Activated CD4-positive, alpha-beta T cell treated with anti-CD3 and anti-CD28 coated beads, Interleukin-2, amount 10 ng/mL, durations not matched to agents 7 days and 5 days (primary cell): ENCODE measurements at places on chromosomes 7 and 10.

GRCh38 chr10:8315619-8316021, 261.1 kb downstream of the GATA3 start:
- DNase-seq, result no peak

DNA sequence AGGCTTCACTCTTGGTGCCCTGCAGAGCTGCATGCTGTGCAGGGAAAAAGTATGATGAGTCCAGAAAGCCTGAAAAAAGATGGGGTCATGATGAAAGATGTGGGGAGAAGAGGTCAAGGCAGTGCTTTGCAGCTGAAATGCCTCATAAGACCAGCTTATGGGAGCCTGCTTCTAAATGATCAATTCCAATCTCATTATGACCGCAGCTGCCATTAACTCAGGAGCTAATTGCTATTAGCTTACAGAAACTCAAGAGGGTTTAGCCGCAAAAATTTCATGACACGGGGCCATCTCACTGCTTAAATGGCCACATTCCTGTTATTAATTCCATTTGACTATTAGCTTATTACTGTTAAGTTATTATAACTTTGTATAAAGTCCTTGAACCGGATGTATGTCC, 502.9 kb upstream of the ZMIZ1 start:
- no peak for DNase-seq

- DNase-seq, result no peak
These were observed 341.7 kb downstream of the PRPF18 start for GRCh38 chr10:13928451-13928850.

DNA sequence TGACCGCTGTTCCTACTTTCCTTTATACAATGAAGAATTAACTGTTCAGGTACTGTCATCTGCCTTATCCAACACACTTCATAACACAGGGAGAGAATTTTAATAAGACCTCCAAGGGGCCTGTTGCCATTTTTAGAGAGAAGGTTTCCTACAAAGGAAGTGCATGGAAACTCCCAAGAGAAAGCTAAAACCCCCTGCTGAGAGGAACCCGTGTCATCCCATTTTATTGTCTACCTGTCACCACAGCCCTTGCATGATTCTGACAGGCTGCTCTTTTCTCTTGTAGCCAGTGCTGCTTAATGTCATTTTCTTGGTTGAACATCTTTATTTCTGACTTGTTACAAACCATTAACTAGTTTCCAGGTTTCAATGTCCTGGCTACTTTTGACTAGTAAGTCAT, 98.4 kb downstream of the SNX10 start:
- DNase-seq, result no peak

GRCh38 chr10:60937022-60937421, 7.0 kb downstream of the RHOBTB1 start:
- DNase-seq, result no peak

- DNase-seq, result no peak
These were observed 155.0 kb downstream of the RTKN2 start for GRCh38 chr10:62113680-62114079.

- no peak for DNase-seq
These were observed 87.8 kb downstream of the LARP4B start for GRCh38 chr10:843703-844102.

- no peak for DNase-seq
These were observed 96.5 kb upstream of the PODXL start for GRCh38 chr7:131652934-131653333.

DNA sequence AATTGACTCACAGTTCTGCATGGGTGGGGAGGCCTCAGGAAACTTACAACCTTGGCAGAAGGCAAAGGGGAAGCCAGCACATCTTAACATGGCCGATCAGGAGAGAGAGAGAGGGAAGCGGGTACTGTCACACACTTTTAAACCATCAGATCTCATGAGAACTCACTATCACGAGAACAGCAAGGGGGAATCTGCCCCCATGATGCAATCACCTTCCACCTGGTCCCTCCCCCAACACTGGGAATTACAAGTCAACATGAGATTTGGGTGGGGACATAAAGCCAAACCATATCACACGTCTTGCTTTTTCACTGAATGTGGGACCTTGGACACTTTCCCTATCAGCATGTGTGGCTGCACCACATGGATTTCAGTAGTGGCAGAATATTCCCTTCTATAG, 9.0 kb upstream of the AKR1E2 start:
- no peak for DNase-seq
